ENCODE measurements at places on chromosomes 3 and 15.

- no peak for DNase-seq
These were observed 130.3 kb downstream of the THRB start for GRCh38 chr3:24364359-24364758.

GRCh38 chr15:28003302-28004037 lies 95.6 kb downstream of the OCA2 start:
- DNase-seq = no peak

DNA sequence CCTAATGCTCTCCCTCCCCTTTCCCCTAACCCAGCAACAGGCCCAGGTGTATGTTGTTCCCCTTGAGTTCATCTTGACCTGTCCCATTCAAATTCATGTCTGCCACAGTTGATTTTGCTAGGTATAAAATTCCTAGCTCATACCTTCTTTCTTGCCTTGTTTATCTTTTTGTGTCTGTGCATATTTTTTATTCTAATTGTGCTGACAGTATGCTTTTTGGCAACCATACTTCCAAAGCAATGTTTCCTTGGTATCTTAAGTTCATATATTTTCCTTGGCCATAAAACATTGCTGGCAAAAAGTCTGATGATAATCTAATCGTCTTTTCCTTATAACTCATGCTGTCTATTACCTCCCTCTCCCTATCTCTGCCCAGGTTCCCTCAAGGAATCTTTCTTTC lies 15.5 kb downstream of the LNP1 start:
- no peak for DNase-seq

DNA sequence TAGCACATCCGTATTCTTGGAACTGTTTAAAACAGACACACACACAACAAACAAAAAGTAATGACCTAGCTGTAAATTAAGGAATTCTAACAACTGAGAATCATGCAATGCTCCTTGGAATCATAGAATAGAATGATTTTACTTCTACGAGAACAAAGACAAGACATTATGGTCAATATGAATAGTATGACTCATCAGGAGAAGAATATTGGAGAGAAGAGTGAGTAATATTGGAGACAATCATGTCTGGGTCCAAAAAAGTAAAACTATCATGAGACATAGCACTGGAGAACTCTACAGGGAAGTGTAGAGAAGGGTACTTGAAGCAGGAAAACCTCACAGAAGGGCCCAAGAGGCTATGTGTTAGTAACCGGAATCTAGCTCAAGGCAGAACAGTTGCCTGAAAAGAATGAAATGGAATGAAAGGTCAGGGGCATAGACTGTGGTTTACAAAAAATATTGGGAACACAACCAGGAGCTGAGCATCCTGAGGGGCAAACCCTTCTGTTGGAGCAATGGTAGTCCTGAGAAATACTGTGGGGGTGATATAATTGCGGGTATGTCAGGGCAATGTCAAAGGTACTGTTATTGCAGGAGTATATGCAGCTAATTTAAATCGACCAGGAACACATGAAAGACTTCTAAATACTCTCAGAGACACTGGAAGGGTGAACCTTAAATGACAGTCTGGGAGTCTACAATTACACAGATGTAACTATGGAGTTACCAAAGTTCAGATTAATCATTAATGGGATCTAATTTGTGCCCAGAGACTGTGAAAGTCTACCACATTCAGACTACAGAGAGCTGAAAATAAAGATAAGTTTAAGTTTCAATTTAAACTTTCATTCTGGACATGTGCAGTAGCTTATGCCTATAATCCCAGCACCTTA lies 201.2 kb downstream of the BCHE start:
- DNase-seq = no peak

GRCh38 chr3:79027593-79027992 lies 740.2 kb downstream of the ROBO1 start:
- DNase-seq = no peak

GRCh38 chr3:104520228-104520655 lies 846.5 kb upstream of the ALCAM start:
- no peak for DNase-seq
